Naive thymus-derived CD4-positive, alpha-beta T cell (primary cell): ENCODE measurements at places on chromosomes 1 and 21.
A peak's percentile ranks its signal among the peaks of the same experiment; 100 is the strongest.

- no peaks in the 10 kb centered on the region for H3K4me1 ChIP-seq
- no peaks in the 10 kb centered on the region for H3K36me3 ChIP-seq
- DNase-seq = no peak
- no peak overlapping the region for H3K4me3 ChIP-seq
- H3K27ac ChIP-seq = no peak overlapping the region
- no peaks in the 10 kb centered on the region for H3K27me3 ChIP-seq
These were observed 221.8 kb downstream of the CENPF start for GRCh38 chr1:214824763-214825162.

GRCh38 chr1:29554208-29554778 is 318.0 kb downstream of the PTPRU start:
- no peak overlapping the region for H3K4me3 ChIP-seq
- no peaks in the 10 kb centered on the region for H3K27me3 ChIP-seq
- H3K36me3 ChIP-seq = no peaks in the 10 kb centered on the region
- no peak overlapping the region for H3K27ac ChIP-seq
- no peaks in the 10 kb centered on the region for H3K4me1 ChIP-seq

GRCh38 chr1:118963456-118964430 is 24.4 kb downstream of the TBX15 start:
- no peaks in the 10 kb centered on the region for H3K4me1 ChIP-seq
- no peak for DNase-seq
- no peak overlapping the region for H3K4me3 ChIP-seq

- no peaks in the 10 kb centered on the region for H3K27me3 ChIP-seq
- H3K4me3 ChIP-seq = no peak overlapping the region
- H3K4me1 ChIP-seq = no peaks in the 10 kb centered on the region
- no peak overlapping the region for H3K27ac ChIP-seq
These were observed 69.0 kb downstream of the KCND3 start for GRCh38 chr1:111920221-111921024.

- H3K4me1 ChIP-seq = no peaks in the 10 kb centered on the region
- H3K36me3 ChIP-seq = no peaks in the 10 kb centered on the region
- no peaks in the 10 kb centered on the region for H3K27me3 ChIP-seq
- no peak overlapping the region for H3K27ac ChIP-seq
- DNase-seq = no peak
These were observed 234.8 kb downstream of the GPR52 start for GRCh38 chr1:174682419-174683008.

DNA sequence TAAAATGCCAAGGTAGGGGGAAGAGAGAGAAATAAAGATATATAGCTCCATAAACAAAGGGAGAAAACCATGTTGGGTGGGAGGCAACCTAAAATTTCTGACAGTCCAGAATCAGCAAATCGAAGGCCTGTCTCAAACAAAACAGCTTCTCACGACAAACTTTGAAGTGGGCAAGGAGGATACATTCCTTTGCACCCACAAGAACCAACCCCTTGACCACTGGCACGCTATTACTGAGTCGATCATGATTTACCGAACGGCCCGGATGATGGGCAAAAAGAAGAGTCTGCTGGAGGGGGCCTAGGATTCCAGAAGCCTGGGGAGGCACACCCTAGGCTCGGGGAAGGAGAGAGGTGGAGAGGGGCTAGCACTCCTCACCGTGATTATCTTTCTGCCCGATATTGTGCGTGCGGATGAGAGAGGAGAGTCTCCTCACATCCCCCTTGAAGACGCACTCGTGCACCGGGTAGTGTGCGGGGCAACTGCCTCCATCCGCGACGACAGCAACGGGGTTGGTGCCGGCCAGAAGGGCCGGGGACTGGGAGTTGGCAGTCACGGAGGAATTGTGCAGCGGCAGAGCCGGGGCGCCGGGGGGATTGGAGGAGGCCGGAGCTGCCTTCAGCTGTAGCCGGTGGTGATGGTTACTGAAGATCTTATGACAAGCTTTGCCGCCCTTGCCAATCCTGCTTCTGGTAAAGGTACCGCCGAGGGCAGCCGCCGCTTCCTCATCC is 756 bp downstream of the ANKRD13C start:
- no peak for DNase-seq
- no peaks in the 10 kb centered on the region for H3K27me3 ChIP-seq
- peak overlapping the region; percentile 80 for H3K4me3 ChIP-seq
- H3K36me3 ChIP-seq = peaks cover 8% of the 10 kb centered on the region
- peaks cover 6% of the 10 kb centered on the region for H3K4me1 ChIP-seq
- H3K27ac ChIP-seq = peak overlapping the region; percentile 92

DNA sequence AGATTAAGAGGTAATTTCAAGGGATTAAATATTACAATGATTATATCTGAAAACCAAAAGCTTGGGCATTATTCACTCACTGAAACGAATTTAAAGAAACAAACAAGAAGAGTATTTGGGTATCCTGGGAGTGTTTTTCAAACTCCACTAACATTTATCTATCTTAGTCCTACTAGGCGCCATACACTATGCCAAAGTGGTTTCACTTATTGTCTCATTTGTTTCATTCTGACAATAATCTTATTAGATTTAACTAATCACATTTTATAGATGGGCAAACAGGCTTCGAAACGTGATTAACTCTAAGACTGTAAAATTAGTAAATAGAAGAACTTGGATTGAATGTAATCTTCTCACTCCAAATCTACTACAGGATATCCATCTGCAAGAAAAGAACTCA is 25.4 kb downstream of the ASH1L start:
- peak overlapping the region; percentile 6 for H3K27ac ChIP-seq
- no peaks in the 10 kb centered on the region for H3K36me3 ChIP-seq
- H3K4me1 ChIP-seq = peaks cover 28% of the 10 kb centered on the region
- H3K4me3 ChIP-seq = no peak overlapping the region
- no peak for DNase-seq

- H3K4me1 ChIP-seq = no peaks in the 10 kb centered on the region
- DNase-seq = no peak
- H3K27ac ChIP-seq = no peak overlapping the region
- no peak overlapping the region for H3K4me3 ChIP-seq
- no peaks in the 10 kb centered on the region for H3K27me3 ChIP-seq
These were observed 4.9 kb upstream of the ABCA4 start for GRCh38 chr1:94125551-94126514.

- no peaks in the 10 kb centered on the region for H3K4me1 ChIP-seq
- H3K27me3 ChIP-seq = no peaks in the 10 kb centered on the region
- DNase-seq = no peak
- H3K27ac ChIP-seq = no peak overlapping the region
These were observed 215.4 kb downstream of the OMA1 start for GRCh38 chr1:58331156-58331555.

- H3K4me1 ChIP-seq = no peaks in the 10 kb centered on the region
- no peak for DNase-seq
- H3K27ac ChIP-seq = peak overlapping the region; percentile 24
These were observed 47.0 kb downstream of the CNST start for GRCh38 chr1:246613096-246613758.

- no peaks in the 10 kb centered on the region for H3K36me3 ChIP-seq
- no peak overlapping the region for H3K4me3 ChIP-seq
- H3K4me1 ChIP-seq = no peaks in the 10 kb centered on the region
- H3K27me3 ChIP-seq = no peaks in the 10 kb centered on the region
- DNase-seq = no peak
- no peak overlapping the region for H3K27ac ChIP-seq
These were observed 244.4 kb downstream of the PBX1 start for GRCh38 chr1:164803366-164803765.

- no peaks in the 10 kb centered on the region for H3K27me3 ChIP-seq
- DNase-seq = no peak
- H3K4me3 ChIP-seq = no peak overlapping the region
- no peak overlapping the region for H3K27ac ChIP-seq
- peaks cover 14% of the 10 kb centered on the region for H3K4me1 ChIP-seq
- no peaks in the 10 kb centered on the region for H3K36me3 ChIP-seq
These were observed 222.4 kb upstream of the B3GALT2 start for GRCh38 chr1:193408782-193409293.

DNA sequence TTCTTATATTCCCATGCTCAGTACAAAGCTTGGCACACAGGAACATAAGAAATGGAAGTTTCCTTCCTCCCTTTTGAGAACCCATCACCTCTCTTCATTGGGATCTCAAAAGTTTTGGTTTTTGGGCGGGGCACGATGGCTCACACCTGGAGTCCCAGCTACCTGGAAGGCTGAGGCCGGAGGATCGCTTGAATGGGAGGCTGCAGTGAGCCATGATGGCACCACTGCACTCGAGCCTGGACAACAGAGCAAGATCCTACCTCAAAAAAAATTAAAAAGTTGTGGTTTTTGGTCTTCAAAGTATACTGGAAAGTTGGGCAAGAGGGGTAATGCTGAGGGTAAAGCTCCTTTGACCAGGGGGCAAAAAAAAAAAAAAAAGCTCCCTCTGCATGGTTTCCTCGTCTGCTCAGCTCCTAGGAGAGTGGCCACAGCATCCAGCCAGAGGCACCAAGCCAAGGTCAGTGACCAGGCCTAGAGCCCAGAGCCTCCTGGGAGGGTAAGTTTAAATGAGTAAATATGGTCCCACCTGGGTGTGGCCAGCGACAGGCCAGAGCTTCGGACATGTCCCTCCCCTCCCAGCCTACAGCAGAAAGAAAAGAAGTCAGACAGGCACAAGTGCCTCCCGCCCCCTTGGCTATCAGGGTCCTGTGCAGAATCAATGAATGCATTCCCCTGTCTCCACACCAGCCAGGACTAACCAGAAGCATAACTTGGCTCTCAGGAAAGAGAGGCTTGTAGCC is 5.0 kb downstream of the MEF2D start:
- peaks cover 80% of the 10 kb centered on the region for H3K4me1 ChIP-seq
- no peaks in the 10 kb centered on the region for H3K27me3 ChIP-seq
- H3K27ac ChIP-seq = peak overlapping the region; percentile 36
- H3K36me3 ChIP-seq = peaks cover 6% of the 10 kb centered on the region

DNA sequence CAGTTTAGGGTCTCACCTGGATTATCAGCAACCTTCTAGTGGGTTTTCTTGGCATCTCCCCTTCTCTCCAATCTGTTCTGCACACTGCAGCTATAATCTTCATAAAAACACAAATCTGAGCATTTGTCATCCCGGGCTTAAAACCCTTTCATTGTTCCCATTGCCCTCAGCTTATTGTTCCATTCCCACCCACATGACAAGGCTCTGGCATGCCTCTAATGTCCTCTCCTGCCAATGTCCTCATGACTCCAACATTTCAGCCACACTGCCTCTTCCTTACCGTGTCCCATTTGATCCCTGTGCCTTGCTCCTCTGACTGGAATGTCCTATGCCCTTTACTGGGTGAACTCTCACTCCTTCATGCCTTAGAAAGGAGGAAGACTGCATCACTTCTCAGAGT is 7.5 kb upstream of the DPH2 start:
- H3K4me3 ChIP-seq = no peak overlapping the region
- H3K27me3 ChIP-seq = no peaks in the 10 kb centered on the region
- H3K36me3 ChIP-seq = no peaks in the 10 kb centered on the region

DNA sequence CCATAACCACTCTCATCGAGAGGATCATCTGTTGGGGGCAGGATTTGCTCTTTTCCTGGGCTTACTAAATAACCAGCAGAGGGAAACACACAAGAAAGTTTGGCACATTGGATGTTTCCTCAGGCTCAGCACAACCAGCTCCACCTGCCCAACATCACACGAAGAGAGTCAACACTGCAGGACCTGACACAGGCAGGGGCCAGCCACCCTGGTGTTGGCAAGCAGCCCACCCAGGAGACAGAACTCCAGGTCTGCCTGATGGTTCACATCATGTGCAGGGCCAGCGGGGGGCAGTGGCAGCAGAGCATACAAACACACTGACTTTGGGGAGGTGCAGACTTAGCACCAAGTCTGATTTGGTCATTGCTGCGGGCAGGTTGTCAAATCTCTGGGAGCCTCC is 182.3 kb upstream of the GALNT2 start:
- H3K4me3 ChIP-seq = no peak overlapping the region
- no peak overlapping the region for H3K27ac ChIP-seq
- H3K4me1 ChIP-seq = no peaks in the 10 kb centered on the region
- no peak for DNase-seq
- H3K36me3 ChIP-seq = no peaks in the 10 kb centered on the region

DNA sequence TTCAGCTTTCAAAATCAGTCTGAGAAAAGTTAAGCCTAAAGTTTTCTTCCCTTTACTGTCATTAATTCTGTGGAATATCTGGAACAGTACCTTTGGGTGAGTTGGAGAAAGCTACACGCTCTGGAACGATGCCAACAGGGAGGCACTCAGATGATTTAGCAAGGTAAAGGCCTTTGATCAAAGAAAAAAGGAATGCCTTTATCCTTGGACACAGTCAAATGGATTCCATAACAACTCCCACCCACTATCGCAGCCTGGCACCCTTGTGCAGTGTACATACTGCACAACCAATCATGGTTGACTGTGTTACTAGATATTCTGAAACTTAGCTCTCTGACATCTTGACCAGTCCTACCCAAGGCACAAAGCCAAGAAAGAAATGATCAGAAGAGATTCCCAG is 218.7 kb downstream of the PATJ start:
- H3K4me3 ChIP-seq = no peak overlapping the region
- DNase-seq = no peak
- H3K27ac ChIP-seq = no peak overlapping the region
- H3K36me3 ChIP-seq = no peaks in the 10 kb centered on the region
- no peaks in the 10 kb centered on the region for H3K27me3 ChIP-seq
- no peaks in the 10 kb centered on the region for H3K4me1 ChIP-seq

GRCh38 chr21:31232344-31232743 is 111.7 kb downstream of the TIAM1 start:
- no peaks in the 10 kb centered on the region for H3K4me1 ChIP-seq
- H3K27me3 ChIP-seq = no peaks in the 10 kb centered on the region
- H3K36me3 ChIP-seq = no peaks in the 10 kb centered on the region
- no peak overlapping the region for H3K4me3 ChIP-seq
- no peak for DNase-seq
- H3K27ac ChIP-seq = no peak overlapping the region

- H3K36me3 ChIP-seq = no peaks in the 10 kb centered on the region
- H3K4me1 ChIP-seq = peaks cover 23% of the 10 kb centered on the region
- no peak for DNase-seq
- no peaks in the 10 kb centered on the region for H3K27me3 ChIP-seq
These were observed 4.8 kb downstream of the MKNK1 start for GRCh38 chr1:46599059-46599970.

GRCh38 chr1:81949421-81949820 is 148.7 kb downstream of the ADGRL2 start:
- H3K36me3 ChIP-seq = no peaks in the 10 kb centered on the region
- H3K4me1 ChIP-seq = no peaks in the 10 kb centered on the region
- no peak overlapping the region for H3K4me3 ChIP-seq
- no peaks in the 10 kb centered on the region for H3K27me3 ChIP-seq
- DNase-seq = no peak

DNA sequence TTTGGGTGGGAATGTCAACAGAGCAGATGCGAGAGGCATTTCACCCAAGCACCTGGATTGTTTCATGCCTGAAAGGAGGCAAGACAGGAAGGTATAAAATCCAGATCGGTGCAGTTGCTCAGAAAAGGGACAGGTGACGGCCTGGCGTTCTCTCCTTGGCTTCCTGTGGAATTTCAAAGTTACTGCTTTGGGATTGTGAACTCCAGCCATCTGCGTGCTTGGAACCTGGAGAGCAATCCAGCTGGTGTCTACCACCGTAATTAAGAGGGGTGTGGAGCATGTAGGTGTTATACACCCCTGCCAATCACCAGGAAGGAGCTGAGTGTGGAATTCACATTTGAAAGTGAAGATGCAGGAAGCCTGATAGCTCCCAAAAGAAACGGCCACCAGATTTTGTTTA is 286.1 kb downstream of the KIF26B start:
- H3K4me3 ChIP-seq = no peak overlapping the region
- no peaks in the 10 kb centered on the region for H3K27me3 ChIP-seq
- H3K4me1 ChIP-seq = no peaks in the 10 kb centered on the region
- no peak for DNase-seq
- no peak overlapping the region for H3K27ac ChIP-seq
- no peaks in the 10 kb centered on the region for H3K36me3 ChIP-seq
